Motor neuron (in vitro differentiated cells): ENCODE measurements at places on chromosomes 1 and 21. TPM values are rescaled to one million over a fixed set of nuclear protein-coding genes. Genes with fewer than 3 reads are reported as not detected.

- ATAC-seq, result no peak
Measured at GRCh38 chr1:162689745-162690671, 57.7 kb downstream of the DDR2 start.

DNA sequence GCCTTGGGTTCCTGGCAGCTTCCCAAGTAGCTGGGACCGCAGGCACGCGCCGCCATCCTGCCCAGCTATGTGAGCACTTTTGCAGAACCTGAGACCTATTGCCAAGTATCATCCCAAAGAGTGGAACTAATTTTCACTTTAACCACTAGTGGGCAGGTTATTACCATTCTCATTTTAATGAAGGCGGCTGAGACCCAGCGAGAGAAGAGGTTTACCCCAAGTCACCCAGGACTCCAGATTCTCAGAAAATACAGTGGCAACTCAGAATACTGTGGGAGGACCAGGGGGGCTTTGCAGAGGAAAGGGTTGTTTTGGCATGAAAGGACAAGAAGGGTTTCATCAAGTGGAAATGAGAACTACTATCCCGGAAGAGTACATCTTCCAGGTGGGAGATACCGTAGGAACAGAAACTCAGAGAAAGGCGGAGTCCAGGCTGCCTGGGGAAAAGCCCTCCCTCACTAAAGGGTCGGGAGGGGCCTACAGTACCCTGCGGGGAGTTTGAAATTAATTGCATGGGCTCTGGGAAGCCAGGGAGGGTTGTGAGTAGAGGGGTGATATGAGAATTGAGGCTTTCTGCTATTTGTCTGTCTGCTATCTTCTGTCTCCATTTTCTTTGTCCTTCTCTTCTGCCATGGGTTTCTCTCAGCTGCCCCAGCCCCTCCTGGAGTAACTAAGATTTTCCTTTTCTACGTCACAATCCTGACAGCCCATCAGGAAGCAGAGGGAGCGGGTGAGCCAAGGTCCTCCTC, 7.2 kb upstream of the SEMA4A start:
- peak; percentile 43 for ATAC-seq

The KANK4 gene
- total RNA-seq, result 0.27 and 0.41 TPM in 2 replicates

The LPAR3 gene
- 0.36 and 0.82 TPM in 2 replicates for total RNA-seq

DNA sequence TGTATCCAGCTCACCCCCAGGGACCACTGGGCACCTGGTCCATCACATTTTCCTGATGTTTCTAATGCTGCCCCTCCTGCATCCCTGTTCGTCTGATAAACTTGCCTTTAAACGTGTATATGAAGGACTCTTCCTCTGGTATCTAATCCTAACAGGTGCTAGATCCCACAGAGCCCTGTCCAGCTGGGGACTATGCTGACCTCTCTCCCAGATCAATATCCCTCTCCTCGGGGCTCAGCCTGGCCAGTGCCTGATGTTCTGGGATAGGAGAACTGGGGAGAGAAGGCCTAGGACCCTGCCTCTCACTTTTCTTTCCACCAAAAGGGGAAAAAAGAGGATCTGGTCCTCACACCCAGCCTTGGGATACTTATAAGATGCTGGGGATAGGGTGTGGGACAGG, 1.4 kb upstream of the SLC5A9 start:
- no peak for ATAC-seq

The TNFSF4 gene
- total RNA-seq, result 0.76 and 0.81 TPM in 2 replicates

DNA sequence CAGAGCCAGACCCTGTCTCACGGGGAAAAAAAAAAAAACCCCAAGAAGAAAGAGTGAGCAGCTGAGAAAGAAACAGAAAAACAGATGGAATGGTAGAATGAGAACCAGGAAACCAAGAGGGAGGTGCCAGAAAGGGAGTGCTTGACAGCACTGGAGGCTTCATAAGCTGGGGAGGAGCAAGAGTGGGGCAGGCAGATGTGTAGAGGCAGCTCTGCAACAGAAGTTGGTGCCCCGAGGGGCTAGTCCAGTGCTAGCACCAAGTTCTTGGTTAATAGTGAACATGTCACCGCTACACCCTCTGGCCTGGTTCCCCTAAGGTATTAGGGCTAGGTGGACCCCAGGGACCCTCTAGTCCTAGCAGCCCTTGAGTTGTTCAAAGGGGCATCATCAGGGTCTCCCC, 98.0 kb downstream of the TGFBR3 start:
- ATAC-seq, result no peak

The SDC3 gene
- total RNA-seq, result 77.4 and 79.6 TPM in 2 replicates

The PRKCZ gene
- 3.0 and 11.6 TPM in 2 replicates for total RNA-seq

DNA sequence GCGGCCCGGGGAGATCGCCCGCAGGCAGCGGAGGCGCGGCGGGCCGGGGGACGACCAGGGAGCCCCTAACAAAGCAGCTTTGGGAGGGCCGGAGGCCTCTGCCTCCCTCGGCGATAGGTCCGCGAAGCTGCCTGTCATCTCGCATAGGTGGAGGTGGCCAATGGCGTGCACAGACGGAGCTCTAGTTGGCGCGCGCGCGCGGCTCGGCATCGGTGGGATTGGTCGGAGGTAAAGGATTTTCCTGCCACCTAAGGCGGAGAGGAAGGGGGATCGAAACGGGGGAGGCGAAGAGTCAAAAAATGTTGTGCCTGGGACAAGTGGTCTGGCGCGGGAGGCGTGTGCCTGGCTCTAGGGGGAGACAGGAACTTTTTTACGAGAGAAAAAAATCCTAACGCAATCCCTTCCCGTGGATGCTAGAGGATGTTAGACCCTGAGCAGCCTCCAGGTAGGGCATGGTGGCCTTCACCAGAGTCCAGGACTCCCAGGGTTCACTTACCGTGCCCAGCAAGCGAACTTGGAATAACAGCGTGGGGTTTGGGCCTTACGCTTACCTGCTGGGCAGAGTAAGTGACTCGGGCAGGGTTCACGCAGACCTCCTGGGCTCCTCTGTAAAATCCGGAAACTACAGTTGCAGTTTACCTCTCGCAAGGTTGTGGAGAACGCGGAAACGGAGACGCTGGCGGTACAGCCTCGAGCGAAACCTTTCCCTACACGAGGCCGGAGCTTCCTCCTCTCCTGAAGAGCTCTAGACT, 99.9 kb upstream of the SOD1 start:
- ATAC-seq, result peak; percentile 84

GRCh38 chr1:2940178-2940577, 81.1 kb upstream of the ACTRT2 start:
- no peak for ATAC-seq

GRCh38 chr21:43736224-43736883, 17.4 kb downstream of the PDXK start:
- no peak for ATAC-seq

DNA sequence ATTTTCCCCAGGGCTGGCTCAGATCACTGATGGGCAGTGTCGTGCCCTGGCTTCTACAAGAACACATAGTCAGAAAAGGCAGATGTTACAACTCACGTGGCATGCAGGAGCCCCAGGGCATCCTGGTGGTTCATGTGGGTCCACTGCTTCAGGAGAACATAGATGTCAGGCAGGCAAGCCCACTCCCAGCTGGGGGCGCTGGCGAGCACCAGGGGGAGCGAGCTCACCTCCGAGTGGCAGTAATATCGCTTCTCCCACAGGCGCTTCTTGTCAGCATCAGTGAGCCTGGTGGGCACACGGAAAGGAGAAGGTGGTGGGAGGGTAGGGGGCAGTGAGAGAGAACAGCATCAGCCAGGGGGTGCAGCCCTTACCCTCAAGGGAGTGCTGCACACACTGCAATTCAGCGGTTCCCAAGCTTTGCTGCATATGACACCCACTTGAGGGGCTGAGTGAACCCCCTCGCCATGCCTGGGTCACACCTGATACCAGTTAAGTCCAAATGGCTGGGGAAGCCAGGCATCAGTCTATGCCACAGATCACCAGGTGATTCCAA, 34.3 kb upstream of the PPP1R15B start:
- ATAC-seq, result peak; percentile 5

DNA sequence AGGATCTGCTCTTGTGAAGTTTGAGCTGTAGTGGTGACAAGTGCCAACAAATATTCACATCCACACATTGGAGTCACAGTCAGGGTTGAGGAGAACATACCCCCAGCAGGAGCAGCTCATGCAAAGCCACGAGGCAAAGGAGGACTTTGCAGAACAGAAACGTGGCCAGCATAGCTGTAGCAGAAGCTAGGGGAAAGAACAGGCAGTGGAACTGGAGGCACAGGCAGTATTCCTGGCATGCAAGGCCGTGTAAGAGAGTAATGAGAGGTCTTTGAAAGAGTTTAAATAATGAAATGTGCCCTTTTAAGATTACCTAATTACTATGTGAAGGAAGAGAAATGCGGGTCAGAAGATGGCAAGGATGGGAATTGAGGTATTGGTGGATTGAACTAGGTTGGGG, 40.9 kb upstream of the IKBKE start:
- no peak for ATAC-seq

DNA sequence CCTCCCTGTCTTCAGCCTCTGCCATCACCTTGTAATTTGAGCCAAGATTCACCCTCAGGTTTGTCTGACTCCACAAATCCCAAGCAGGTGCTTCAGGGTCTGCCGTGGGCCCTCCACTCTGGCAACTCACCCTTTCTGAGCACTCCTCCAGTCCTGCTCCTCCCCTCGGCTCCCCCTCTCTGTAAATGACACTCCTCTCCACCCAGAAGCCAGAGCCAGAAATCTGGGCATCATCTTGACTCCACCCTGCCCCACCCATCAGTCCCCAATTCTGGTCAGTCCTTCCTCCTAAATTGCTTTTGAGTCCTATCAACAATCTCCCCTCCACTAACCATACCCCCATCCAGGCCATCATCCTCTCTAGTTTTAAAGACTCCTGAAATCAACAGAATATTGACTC, 40.5 kb downstream of the RCSD1 start:
- ATAC-seq, result peak; percentile 10
